ENCODE measurements at places on chromosomes 11 and 22.

GRCh38 chr11:93740730-93741093 is 583 bp downstream of the TAF1D start:
- DNase-seq = peak; percentile 29

GRCh38 chr11:20238712-20239111 is 78.4 kb upstream of the DBX1 start:
- no peak for DNase-seq

DNA sequence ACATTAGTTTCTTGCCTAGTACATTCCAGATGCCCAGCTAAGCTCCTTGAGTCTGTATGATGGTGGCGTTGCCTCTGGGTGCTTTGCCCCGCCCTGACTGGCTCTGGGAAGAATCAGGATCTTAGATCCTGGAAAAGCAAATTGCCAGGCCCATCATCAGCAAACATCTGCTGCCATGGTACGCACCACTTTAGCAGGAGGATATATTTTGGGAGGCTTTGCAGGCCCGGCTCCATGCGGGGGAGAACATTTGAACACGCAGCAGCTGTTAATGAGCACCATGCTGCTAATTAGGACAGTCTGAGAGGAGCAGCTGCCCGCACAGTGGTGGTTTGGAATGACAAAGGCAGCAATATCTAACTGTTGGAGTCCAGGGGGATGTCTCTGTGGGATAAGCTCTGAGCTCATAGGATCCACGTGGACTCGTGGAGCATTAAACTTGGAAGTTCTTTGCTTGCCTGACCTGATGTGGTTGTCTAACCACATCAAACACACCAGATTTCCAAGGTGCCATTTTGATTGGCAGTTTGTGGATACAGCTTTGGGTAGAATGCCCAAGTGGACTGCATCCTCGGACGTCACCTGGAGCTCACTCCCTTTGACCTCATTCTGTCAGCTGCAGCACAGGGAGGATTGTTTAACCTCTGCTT is 217.0 kb upstream of the ZBED5 start:
- DNase-seq = no peak

DNA sequence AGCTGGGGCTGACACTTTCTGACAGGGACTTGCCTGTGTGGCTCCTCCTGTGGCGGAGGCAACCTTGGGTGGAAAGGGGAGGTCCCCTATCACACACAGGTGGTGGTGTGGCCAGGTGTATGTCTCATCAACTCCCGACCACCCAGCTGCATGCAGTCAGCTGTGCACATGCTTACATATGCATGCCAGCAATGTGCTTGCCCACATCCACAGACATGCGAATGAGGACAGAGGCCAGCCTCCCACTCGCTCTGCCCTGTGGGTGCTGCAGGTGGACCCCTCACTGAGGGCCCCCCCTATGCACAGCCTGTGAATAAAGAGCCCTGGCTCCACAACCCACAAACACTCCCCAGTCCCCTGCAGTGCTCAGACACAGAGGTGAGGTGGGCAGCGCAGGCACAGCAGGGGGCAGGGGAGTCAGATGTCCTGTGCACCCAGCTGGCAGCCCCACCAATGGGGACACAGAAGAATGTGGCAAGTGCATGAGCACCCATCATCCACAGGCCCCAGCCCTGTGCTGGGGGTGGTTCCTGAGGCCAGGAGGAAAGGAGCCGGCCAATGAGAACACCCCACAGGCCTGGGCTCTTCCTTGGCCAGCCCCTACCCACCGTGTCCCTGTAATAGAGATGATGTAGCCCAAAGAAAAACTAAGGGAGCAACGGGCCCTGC is 9.5 kb downstream of the GNB1L start:
- no peak for DNase-seq

- DNase-seq = no peak
Measured at GRCh38 chr22:47197773-47198500, 435.5 kb downstream of the TBC1D22A start.

DNA sequence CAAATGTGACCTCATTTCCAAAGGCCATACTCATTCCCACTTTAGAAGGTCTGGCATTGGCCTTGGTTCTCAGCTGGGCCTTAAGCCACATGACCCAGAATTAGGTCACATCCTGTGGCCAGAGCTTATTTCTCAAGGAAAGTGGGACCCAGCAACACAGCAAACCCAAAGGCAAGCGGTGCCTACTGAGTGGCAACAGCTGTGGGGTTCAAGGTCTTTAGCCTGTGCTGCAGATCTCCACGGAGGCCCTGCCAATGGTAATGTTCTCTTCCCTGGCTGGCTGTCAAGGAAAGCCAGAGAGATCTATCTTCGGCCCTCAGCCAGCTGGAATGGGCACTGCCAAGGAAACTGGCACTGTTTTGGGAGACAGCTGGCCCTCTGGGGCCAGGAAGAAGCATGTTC is 41.5 kb upstream of the TP53I11 start:
- no peak for DNase-seq

- DNase-seq = no peak
Measured at GRCh38 chr22:20585639-20586402, 78.4 kb downstream of the MED15 start.

DNA sequence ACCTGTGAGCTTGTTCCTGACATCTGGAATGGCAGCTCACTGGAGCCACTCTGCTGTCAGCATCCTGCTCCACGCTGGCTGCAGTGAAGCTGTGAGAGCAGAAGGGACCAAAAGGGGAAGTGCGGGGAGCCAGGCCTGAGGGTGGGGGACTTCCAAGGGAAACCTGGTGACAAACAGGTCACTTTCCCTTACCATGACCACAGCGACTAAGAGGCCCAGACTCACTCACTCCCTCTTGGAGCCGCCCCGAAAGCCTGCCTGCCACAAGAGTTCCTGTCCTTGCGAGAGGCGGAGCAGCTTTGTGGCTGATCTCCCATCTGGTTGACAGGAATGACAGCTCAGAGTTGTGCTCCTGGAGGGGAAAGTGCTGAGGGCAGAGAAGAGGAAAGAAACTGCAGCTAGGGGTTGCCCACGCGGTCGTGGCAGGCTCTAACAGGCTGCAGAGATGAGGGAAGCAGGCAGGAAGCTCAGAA is 183.8 kb upstream of the NTM start:
- no peak for DNase-seq

GRCh38 chr11:83656796-83657330 is 370.7 kb upstream of the CCDC90B start:
- DNase-seq = no peak

DNA sequence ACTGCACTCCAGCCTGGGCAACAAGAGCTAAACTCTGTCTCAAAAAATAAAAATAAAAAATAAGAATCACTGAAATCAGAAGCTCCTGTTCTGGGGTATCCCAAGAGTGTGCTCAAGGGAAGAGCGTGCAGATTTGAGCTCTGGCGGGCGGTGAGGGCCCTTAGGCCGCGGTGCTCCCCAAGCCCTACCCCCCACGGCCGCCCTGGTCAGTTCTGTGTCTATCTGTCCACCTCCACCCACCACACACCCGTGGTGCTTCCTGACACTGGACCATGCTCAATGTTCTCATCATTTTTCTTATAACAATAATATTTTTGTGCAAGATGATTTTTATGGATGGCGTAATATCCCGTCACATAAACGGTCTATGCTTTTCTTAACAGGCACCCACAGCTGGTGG is 71.1 kb downstream of the RTL6 start:
- DNase-seq = no peak

- DNase-seq = no peak
Measured at GRCh38 chr11:65524014-65524740, 706 bp upstream of the SCYL1 start.

DNA sequence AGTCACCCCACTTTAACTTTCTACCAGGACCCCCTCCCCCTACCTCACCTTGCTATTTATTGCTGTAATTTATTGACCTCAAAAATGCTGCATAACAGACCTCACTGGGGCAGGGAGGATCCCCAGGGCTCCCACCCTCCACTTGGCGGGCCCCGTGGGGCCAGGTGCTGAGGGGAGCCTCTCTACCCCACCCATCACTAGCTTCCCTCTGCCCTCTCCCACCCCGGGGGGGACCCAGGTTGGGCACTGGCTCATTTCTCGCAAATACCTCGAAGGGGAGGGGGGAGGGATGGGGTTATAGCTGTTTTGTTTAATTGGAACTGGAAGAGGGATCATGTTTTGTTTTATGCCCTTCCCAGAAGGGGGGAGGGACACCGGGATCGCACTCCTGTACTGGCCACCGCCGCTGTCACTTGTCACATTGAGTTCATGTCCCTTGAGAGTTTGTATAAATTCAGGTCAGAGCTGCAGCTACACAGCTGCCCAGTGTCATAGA is 16.3 kb upstream of the TMEM191C start:
- peak; percentile 10 for DNase-seq

DNA sequence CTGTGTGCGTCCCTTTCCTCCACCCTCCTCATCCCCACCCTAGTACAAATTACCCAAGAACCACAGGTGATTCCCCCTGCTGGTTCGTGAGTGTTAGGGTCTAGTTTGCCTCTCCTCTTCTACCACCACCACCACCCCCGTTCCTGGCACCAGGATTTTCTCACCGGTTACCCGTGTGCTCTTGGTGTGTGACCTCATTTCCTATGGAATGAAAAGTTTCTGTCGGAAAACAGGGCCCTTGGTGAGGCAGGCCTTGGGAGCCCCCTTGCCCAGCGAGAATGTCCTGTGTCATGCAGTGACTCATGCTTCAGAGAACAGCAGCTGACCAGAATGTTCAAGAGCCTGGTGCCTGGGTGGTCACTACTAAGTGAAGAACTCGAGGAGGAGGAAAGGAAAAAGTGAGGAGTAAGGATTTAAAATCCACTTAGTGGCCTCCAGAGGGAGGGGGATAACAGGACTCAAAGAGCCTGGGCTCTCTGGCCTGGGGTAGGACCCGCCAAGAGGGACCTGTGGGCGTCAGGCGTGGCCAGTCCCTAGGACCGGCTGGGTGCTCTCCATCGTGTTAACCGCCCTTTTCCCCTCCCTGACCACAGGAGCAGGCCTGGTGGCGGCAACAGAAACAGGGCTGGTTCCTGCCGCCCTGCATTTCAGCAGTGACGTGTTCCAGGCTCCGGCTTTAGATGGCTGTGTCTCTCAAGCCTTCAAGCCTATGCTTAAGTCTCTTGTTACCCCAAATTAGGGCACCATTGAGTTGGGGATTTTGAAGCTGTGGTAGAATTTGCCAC is 30.2 kb downstream of the C22orf31 start:
- DNase-seq = no peak

DNA sequence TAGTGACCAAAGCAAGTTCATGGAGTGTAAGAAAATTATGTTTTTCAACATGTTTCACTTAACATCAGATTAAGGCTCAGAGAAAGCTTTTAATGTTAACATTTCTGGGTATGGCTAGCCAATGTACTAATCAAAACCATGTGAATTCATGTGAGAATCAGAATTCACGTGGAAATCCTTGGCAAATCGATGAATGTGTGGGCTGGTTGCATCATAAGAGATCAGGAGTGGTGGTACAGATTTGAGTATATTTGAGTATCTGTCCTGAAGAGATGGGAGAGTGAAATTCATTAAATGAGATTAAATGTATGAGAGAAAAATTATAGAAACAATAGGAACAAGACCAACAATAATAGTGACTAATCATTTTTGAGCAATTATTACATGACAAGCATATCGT is 638.6 kb upstream of the ANO5 start:
- no peak for DNase-seq
